ENCODE measurements at places on chromosomes 1 and 21. TPM values are rescaled to one million over a fixed set of nuclear protein-coding genes. Genes with fewer than 3 reads are reported as not detected.

The RAB3B gene
- total RNA-seq: 33.9 TPM

The CD84 gene
- not detected for total RNA-seq

The RAB7B gene
- total RNA-seq: 3.5 TPM

The NIT1 gene
- total RNA-seq: 27.6 TPM

The LDLRAD2 gene
- 0.07 TPM for total RNA-seq

The CRB1 gene
- total RNA-seq: not detected

The OR2L8 gene
- not detected for total RNA-seq

The INPP5B gene
- 18.7 TPM for total RNA-seq

The CYP4Z1 gene
- total RNA-seq: not detected

The FCRL6 gene
- total RNA-seq: not detected

The FTCD gene
- total RNA-seq: 4.1 TPM

The NLRP3 gene
- 0.15 TPM for total RNA-seq
